Esophagus squamous epithelium (tissue), 5 donors: ENCODE measurements at places on chromosomes 7 and 10.

DNA sequence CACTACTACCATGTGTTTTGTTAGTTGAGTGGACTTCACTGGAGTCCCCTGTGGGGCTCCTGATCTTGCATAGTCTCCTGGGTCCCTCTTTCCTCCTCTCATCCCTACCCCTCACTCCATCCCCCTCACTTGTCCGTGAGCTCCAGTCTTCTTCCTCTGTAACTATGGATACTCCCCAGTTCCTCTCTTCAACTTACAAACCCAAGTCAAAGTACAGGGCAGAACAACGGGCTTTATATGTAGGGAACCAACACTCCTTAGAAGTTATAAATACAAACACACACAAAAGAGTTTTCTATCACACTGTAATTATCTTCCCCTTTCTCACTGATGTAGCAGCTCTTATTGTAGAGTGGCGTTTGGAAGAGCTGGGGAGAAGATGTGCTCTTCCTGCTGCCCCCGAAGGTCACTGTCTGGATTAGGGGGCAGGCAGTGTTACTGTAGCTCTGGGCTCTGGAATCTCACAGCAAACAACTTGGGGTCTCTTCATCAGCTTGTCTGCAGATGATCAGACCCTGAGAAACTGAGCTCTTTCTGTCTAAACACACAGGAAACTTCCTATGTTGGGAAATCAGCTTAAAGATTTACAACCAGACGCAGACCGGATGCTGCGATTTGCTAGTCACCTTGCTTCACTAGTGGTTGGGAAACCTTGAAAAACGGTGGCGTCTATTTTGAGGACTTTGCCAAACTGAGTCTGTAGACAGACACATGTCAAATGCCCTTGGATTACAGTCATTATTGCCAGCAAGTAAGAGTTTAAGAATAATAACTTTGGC lies 13.6 kb downstream of the SNX10 start:
- no peak for DNase-seq

DNA sequence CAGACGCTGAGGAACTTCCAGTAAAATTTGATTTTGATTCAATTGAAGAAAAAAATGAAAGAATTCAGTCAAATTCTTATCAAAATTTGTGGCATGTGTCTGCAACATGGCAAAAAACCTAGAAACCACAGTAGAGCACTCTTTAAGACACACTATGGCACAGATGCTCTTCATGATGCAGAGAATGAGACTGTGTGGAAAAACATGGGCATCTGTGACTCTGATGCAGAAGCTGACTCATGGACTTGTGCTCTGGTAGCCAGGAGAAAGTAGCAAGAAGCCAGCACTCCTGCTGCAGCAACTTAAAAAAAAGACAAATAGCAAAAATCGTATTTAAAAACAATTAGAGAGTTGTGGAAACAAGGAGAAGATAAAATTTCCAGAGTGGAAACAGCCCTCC lies 8.9 kb upstream of the KCNK18 start:
- DNase-seq = no peak

DNA sequence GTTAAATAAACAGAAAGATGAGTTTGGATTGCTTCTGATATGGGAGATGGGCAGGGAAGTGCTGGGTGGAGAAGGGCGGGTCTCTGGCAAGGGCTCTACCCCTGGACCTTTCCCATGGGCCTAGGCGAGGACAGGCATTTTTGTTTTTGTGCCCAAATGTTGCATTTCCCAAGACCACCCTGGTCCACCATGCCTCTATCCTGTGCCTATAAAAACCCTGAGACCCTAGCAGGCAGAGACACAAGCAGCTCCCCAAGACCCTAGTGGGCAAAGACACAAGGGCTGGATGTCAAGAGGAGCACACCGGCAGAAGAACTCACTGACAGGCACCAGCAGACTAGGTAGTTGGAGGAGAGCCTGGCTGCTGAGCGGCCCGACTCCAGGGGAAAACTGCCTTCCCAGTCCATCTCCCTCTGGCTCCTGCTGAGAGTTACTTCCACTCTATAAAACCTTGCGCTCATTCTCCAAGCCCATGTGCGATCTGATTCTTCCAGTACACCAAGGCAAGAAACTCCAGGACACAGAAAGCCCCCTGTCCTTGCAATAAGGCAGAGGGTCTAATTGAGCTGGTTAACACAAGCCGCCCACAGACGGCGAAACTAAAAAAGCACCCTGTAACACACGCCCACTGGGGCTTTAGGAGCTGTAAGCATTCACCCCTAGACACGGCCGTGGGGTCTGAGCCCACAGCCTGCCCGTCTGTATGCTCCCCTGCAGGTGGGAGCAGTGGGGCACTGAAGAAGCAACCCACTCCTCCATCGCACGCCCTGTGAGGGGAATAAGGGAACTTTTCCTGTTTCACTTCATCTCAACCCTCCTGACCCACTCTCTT lies 291.4 kb downstream of the PTPRN2 start:
- DNase-seq = no peak

DNA sequence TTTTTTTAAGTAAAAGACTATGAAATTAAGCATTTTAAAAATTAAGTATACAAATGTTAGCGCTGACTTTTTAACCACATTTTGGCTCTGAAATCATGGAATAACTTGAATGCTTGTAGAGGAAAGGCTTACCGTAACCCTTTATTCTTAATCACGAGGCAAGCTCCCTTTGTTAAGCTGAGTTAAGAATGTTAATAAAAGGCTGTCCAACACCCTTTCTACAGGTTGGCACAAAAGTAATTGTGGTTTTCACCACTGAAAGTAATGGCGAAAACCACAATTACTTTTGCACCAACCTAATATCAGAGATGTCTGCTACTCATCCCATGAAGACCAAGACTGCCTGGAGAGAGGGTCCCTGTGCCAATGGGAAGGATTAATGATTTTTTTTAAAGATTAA lies 70.6 kb downstream of the STK17A start:
- no peak for DNase-seq

- no peak for DNase-seq
These were observed 32.0 kb upstream of the ARMS2 start for GRCh38 chr10:122422266-122422989.

GRCh38 chr7:126723966-126724544 lies 528.7 kb downstream of the GRM8 start:
- no peak for DNase-seq

DNA sequence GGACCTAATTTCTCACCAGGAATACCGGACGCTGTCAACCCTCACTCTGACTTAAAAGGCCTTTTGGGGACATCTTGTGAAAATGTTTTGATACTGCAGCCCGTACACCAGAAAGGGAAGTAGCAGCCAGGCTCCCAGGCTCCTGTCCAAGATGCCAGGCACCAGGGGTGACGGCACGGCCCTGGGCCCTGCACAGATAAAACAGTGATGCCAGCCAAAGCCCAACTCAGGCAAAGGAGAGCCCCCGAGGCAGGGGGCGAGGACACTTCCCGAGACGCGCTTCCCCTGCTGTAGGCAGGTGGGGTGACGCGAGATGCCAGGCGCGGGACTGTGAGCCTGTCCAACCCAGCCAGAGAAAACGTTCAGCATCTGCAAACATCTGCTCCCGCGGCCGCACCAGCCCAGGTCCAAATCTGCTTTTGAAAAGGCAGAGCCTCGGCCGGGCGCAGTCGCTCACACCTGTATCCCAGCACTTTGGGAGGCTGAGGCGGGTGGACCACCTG lies 15.7 kb downstream of the ZFAND2A start:
- DNase-seq = no peak

GRCh38 chr7:75663302-75663907 lies 75.3 kb downstream of the HIP1 start:
- no peak for DNase-seq

DNA sequence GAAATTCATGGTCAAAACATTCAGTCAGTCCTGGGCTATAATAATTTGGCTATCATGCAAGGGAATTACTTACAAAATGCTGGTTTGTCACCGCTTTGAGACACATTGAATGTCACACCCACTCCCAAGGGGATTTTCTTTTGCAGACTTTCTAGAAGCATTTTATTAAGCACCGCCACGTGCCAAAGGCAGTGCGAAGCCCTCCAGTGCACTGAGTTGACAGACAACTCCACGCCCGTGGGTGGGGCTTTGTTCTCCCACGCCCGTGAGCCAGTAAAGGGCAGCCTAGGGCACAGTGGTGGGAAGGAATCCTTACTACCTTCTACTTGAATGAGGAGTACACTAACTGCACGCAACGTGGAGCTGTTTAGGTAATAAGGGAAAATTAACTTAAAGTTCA lies 515.8 kb downstream of the KCNMA1 start:
- no peak for DNase-seq

GRCh38 chr10:34474009-34474376 lies 341.1 kb downstream of the PARD3 start:
- no peak for DNase-seq
